Hippocampal formation (tissue), 2 donors: ENCODE measurements at places on chromosomes 3 and 15.

DNA sequence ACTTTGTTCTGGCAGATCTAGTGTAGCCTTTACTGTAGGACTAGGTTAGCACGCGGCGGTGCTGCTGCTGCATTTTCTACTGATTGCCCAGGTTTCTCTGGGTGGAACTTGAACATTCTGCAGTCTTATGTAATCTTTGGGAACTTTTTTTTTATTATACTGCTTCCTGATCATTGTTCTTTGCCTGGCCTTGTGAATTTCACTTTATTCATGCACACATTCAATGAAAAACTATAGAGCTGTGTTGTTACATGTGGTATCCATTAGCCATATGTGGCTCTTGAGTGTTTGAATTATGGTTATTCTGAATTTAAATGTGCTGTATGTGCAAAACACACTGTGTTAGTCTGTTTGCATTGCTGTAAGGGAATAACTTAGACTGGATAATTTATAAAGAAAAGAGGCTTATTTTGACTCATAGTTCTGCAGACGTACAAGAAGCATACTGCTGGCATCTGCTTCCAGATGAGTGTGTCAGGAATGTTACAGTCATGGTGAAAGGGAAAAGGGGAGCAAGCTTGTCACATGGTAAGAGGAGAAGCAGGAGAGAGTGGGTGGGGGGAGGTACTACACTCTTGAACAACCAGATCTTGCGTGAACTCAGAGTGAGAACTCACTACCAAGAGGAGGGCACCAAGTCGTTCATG, 26.5 kb downstream of the MEF2A start:
- no peak for DNase-seq

DNA sequence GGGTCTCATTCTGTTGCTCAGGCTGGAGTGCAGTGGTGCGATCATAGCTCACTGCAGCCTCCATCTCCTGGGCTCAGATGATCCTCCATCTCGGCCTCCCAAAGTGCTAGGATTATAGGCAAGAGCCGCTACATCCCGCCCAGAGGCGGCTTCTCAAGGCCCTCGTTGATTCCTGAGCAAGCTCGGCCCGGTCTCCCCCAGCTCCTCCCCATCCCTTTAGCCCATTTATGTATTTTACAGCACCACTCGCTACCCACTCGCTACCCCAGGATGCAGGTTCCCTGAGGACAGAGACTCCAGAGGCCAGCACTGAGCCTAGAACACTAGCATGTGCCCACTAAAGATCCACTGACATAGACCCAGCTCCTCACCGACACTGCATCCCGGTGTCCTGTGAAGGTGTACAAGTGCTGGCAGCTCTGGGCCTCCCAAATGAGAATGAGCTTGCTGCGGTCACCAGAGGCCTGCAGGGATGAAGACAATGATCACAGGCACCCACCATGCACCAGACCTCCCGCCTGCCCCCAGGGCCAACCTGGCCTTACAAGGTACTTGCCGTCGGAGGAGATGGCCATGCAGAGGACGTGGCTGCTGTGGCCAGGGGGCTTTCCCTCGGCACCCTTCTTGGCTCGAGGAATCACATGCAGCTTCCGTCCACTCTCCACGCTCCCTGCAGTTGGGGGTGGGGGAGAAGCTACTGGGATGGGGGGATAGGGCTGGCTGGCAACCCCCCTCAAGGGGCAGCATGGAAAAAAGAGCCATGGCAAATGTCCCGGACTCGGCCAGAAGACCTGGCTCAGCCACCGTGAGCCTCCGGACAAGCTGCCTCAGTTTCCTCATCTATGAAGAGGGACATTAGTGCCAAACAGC, 5.6 kb downstream of the RRP9 start:
- no peak for DNase-seq

DNA sequence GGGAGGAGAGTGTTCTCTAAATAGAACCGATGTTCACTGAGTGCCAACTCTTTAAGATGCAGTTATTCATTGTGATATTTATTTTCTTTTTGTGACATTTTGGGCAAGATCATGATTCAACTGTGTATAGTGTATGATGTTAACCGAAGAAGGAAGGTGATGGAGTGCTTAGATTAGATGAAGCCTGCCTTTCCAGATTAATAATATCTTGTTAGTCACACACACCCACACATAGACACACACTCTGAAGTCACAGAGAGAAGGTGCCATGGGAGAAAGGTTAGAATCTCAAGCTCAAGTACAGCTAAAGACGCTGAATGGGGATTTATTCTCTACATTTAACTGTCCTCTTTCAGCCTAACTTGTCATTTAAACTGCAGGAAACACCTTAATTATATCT, 77.0 kb downstream of the SLC9A9 start:
- DNase-seq, result no peak

DNA sequence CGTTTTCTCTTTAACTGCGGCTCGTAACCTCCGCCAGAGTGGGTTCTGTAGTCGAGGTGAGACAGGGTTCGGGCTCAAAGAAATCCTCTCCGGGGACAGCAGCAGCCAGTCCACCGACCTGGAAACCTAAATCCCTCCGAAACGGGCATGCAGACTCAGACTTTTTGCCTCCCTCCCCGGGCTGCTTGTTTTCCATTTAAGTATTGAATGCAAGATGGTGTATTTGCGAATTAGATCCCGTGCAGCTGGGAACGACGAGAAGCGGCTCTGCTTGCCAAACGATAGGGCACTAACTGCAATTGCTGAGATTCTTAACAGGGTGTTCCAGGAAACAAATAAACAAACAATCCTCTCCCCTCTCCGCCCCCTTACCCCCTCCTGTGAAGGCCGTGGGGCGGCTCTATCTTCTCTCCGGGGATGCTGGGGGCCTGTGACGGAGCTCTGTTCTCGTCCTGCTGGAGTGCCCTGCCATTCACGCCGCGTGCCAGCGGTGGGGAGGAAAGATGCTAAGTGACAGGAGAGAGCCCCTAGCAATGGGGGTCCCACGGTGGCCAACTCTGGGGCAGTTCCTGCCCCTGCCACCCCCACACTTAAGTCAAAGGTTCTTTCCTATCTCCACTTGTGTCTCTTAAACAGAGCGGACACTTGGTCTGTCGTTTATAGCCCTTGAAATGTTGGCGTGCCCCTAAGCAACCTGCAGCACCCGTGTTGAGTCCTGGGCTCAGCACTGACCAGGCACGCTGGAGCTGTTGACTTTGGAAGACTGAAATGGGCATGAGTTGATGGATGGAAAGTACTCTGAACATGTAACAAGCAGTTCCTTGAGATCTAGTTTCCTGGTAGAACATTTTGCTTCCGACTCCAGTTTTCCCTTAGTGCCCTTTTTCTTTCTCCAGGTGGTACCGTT, 1.3 kb upstream of the ETV5 start:
- DNase-seq, result no peak

GRCh38 chr15:63630036-63630751, 33.0 kb downstream of the FBXL22 start:
- no peak for DNase-seq

DNA sequence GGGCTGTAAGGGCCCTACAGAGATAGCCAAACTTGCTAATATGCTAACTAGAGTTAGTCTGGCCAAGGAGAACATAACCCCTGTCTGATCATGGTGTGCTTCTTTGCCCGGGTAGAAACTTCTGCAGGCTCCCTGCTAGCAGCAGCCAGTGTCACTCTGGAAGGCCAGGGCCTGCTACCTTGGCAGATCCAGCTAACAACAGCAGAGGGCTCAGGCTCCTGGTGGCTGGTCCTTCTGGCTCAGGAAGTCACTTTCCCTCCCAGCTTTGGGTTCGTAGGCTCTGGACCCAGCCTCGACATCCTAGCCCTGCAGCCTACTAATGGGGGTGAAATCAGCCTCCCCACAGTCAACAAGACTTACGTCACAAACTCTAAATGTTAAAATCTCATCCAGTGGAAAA, 373.7 kb upstream of the RGMA start:
- no peak for DNase-seq

DNA sequence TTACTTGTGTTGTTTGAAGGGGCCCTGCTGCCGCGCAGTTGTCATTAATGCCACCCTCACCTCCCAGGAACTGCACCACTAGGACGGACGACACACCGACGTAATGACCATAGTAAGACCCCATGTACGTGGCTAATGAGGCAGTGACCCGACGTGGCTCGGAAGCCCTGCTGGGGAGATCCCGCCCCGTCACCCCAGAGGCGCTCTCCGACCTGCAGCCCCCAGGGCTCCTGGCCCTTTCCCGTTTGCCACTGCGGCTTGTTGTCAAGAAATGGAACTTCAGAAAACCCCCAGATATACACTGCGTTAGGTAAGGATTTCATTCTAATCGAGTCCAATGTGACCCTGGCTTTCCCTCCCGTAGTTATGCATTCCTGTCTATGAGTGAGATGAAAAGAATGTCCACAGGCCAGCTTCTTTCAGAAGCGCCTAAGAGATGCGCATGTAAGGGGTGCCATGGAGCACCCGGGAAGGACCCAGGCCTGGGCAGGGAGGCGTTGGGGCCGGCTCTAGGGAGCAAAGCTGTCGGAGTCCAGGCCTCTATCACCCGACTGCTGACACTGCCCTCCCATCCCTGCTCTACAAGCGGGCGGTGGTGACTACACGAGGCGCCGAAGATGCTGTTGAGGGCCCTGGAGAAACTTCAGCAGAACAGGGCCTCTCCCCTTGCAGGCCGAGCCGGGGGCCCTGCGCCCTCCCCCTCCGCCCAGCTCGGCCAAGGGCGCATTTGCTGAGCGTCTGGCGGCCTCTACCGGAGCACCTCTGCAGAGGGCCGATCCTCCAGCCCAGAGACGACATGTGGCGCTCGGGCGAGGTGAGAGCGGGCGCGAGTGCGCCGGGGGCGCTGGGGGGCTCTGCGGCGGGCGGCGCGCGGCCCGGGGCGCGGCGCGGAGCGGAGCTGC, at the start of gene GABRA5:
Gene GABRA5, plus strand, starts transcription at position 765 of the 902 bp plus-strand sequence. CDS start 2,187 bp downstream, outside the sequence.
- no peak for DNase-seq

DNA sequence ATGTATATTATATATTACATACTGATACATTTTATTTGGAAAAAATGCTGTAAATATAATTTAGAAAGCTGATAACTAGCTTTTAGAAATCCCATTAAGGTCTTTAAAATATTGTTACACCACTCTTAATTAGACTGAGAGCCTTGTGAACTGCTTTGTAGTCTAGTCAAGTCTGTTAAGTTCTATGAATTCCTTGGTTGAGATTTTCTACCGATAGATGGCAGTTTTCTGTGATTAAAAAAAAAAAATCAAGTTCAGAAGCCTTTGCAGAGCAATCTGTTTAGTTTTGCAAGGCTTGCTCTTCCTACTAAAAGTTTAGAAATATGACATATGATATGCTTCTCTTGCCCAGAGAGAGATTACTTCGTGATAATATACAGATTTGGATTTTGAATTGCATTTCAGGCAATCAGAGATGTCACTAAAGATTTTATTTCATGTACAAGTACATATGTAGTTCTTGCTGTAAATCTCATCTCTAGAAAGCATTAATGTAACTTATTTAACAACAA, 60.4 kb upstream of the SLITRK3 start:
- no peak for DNase-seq

GRCh38 chr3:143309705-143310104, 190.1 kb downstream of the CHST2 start:
- DNase-seq, result no peak

GRCh38 chr3:427128-427527, 230.6 kb downstream of the CHL1 start:
- DNase-seq, result no peak

GRCh38 chr15:86588413-86588812, 508.7 kb downstream of the AGBL1 start:
- DNase-seq, result no peak

DNA sequence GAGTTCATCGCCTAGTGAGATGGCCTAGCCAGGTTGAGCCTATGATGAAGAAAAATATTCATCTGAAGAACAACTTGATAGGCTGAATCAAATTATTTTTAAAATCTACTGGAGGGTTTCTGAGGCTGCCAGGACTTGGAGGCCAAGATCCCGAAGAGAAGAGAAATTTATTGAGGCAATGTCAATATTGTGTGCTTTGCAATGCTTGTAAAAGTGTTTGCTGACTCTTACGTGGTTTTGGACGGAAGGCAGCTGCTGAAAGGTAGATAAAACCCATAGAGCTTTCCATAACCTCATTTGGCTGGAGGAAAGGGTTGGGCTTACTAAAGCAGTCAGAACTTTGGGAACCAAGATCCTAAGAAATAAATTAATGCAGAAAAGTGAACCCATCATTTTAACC, 361.0 kb upstream of the IL12A start:
- no peak for DNase-seq

DNA sequence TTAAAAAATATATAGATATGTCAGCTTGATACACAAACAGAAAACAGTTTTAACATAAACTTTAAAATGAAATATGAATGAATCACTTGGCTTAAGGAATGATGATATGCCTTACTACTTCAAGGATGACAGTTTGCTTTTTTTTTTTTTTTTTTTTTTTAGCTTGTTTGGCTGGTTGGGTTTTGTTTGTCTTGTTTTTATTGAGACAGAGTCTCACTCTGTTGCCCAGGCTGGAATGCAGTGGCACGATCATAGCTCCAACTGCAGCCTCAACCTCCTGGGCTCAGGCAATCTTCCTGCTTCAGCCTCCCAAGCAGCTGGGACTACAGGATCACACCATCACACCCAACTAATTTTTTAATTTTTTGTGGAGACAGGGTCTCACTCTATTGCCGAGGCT, 14.5 kb downstream of the LRRC2 start:
- no peak for DNase-seq

DNA sequence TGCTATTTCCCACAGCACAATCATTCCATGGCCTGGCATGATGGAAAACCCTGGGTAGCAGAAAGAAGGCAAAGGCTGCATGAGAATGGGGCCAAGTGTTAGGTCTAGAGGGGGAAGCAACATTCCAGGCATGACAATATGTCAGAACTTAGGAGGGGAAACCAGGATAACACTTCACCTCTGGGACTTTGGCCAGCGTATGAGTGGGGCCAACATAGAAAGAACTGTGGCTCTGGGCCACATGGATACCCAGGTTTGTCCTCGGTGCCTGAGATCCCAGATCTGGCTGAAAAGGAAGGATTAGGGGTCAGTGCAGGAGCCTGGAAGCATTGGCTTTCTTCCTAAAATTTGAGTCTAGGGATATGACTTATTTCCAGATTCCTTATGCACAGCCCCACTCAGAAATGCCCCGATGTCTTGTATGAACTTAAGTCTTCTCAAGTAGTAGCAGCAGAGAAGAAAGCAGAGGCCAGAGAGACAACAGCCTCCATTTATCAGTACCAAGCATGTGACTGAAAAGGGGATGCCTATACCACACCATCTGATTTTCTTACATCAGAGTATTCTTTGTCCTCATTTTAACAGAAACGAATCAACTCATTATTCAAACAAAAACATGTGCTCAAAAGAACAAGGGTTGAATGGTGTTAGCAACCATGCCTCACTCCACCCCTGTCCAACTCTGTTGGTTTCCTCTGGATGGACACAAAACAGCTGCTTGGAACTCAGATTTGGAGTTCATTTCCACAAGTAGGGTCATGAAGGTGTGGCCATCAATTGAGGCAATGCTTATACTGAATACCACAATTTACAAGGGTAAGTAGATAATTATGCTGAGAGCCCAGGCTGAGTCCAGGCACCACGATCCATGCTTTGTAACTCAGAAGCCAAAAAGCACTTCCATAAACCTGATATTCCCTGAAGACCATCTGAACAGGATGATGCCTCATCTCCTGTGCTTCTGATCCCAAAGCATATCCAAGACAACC, 43.7 kb upstream of the NDUFB4 start:
- no peak for DNase-seq

DNA sequence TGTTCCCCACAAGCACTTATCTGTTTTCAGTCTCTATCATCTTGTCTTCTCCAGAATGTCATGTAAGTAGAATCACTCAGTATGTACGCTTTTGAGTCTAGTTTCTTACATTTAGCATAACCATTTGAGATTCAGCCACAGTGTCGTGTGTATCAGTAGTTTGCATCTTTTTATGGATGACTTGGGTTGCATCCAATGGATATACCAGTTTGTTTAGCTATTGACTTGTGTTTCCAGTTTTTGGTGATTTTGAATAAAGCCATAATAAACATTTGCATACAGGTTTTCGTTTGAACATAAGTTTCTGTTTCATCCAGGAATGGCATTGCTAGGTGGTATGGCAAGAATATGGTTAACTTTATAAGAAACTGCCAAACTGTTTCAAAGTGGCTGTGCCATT, 12.1 kb downstream of the GRIP2 start:
- no peak for DNase-seq
